ENCODE measurements at places on chromosomes 7 and 10.

GRCh38 chr10:76242956-76243355 lies 811.5 kb downstream of the LRMDA start:
- no peak for DNase-seq

DNA sequence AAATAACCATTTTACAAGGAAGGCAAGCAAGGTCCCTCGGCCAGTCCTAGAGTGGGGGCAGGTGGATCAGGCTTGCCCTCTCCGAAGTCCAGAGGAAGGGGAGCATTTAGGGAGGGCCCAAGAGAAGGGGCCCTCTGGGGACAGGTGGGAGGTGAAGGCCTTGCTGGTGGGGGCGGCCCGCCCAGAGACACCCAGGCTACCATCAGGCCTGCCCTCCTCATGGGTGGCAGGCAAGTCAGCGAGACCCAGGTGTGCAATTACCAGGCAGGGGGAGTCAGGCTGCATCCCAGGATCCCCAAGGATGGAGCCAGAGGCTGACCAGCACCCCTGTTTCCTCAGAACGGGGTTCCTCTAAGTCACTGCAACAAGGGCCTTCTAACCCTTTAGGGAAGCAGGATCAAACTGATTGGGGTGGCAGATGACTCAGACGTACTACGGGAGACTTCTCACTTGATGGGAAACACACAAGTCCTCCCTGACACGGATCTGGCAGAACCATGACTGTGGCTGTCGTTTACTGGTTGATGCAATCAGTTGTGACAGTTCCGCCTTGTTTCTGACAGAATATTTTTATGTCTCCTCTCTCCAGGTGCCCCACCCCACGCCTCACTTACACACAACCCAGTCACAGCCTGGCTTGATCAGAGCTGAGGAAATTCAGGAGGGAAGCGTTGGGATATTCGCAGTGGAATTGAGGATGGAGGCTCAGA lies 8.2 kb downstream of the LOXL4 start:
- no peak for DNase-seq

DNA sequence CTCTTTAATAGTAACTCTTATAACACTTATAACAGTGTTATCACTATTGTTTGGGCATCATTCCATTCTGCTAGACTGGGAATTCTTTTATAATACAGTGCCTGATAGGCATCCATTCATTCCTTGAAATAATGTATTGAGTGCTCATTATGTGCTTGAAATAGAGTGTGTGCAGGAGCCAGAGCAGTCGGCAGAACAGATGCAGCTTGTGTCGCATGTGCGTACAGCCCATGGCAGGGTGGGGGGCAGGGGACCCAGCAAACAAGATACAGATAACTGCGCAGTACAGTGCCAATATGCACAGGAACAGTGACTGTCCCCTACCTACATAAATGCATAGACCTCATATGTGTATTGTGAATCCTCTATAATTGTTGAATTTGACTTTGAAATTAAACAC lies 99.3 kb downstream of the KAT6B start:
- DNase-seq: no peak

DNA sequence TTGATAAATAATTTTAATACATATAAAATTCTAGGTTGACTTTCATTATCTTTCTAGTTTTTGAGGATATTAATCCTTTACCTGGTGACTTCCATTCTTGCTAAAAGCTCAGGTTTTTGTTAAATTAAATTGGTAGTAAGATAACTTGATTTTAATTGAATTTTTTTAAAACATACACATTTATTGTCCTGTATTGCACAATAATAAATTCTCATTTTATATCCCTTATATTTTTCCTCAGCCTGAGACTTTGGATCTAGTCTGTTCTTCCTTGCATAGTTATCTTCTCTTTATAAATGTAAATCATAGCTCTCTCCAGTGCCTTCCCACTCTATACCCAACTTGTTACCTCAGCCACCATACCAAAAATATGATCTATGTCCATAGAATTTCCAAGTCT lies 212.9 kb upstream of the CNTNAP2 start:
- DNase-seq: no peak

- no peak for DNase-seq
Observed at GRCh38 chr10:856416-857157, 74.9 kb downstream of the LARP4B start.

DNA sequence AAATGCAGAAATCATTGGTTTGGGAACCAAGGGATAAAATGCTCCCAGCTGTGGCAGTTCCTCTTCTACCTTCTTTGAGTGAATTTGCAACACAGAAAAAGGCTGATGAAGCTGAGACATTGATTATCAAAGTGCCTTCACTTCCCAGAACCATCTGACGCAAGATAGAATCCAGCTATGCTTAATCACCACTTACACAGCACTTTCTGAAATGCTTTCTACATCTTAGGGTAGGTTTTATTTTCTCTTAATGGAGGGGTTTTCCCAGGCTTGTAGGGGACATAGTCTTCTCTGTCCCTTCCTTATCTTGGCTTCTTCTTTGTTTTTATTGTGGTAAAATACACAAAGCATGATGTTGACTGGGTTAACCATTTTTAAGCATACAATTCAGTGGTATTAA lies 332.6 kb upstream of the ZNF32 start:
- DNase-seq: no peak

- DNase-seq: no peak
Observed at GRCh38 chr10:122050311-122050710, 61.3 kb downstream of the TACC2 start.

GRCh38 chr10:49761789-49762565 lies at the start of gene OGDHL:
Gene OGDHL (minus strand): TSS chr10:49762323. CDS start chr10:49758592, 3,731 bp downstream.
- no peak for DNase-seq

DNA sequence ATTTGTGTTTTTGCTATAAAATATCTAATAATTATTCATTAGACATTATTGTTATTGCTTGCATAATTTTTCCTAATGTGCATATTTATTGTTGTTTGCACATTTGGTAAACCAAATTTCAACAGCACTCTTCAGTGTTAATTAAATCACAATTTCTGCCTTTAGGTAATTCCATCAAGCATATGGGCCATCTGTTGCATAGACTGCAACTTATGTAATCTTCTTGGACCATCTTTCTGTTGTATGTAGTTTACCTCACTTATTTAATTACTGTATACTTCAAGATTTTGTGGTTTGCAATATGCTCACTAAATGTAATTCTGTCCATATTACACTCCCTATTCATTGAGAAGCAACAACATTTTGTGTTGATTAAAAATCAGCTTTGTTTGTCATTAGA lies 1360.1 kb downstream of the REEP3 start:
- no peak for DNase-seq

DNA sequence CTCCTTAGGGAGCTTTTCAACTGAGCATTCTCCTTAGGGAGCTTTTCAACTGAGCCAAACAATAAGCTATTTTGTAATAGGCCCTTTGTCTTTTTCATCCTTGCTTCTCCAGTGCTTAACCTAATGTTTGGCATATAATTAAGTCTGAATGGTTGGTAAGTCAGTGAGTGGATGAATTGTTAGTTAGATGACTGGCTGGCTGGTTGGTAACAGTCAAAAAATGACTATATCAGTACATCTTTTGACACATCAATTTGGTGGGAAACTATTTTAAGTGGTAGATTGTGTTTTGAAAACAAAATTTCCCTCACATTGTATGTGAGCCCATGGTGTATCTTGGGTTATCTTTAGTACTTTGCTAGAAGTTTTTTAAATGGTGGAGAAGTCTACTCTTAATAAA lies 16.4 kb downstream of the ING3 start:
- no peak for DNase-seq

GRCh38 chr10:17226891-17227303 lies 1.1 kb upstream of the VIM start:
- DNase-seq: no peak

DNA sequence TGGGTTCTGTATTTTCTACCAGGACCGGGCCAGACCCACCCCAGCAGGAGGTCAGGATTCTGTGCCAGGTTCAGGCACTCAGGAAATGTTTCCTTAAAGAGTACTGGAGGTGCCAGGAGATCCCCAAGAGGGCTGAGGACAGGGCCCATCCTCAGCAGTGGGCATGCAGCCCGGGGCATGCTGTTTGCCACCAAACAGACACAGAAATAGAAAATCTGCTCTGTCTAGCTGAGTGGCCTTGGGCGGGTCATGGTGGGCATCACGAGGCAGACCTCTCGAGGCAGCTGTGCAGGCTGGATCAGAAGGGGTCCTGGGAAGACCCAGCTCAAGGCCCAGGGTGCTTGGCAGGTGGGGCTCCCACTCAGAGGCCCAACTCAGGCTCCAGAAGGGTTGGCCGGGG lies 105.0 kb downstream of the FAM53B start:
- DNase-seq: no peak

DNA sequence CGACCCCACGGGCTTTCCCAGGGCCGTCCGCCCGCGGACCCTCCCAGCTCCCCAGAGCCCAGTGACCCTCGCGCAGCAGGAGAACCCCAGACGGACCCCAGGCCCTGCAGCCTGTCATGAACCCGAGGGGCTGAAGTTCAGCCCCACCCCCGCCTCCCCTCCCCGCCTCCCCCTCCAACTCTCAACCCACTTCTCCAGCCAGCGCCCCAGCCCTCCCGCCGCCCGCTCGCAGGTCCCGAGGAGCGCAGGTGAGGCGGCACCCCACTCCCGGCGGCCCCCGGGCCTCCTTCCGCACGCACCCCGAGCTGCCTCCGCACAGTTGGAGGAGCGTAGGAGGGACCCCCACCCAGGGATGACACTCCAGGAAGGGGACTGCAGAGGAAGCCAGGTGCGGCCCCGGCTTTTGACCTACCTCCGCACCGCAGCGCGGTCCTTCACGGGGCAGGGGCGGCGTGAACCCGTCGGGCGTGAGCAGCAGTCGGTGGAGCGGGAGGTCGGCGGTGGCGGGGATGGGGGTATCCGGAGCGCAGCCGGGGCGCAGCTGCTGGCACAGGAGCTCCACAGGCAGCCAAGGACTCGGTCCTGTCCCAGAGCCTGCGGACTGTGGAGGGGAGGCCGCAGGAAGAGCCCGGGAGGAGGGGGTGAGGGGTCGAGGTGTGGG lies at the start of gene TMEM176A:
TSS of gene TMEM176A (plus strand) at position 189 of the 661 bp plus-strand sequence. CDS start 782 bp downstream, outside the sequence.
- DNase-seq: no peak

DNA sequence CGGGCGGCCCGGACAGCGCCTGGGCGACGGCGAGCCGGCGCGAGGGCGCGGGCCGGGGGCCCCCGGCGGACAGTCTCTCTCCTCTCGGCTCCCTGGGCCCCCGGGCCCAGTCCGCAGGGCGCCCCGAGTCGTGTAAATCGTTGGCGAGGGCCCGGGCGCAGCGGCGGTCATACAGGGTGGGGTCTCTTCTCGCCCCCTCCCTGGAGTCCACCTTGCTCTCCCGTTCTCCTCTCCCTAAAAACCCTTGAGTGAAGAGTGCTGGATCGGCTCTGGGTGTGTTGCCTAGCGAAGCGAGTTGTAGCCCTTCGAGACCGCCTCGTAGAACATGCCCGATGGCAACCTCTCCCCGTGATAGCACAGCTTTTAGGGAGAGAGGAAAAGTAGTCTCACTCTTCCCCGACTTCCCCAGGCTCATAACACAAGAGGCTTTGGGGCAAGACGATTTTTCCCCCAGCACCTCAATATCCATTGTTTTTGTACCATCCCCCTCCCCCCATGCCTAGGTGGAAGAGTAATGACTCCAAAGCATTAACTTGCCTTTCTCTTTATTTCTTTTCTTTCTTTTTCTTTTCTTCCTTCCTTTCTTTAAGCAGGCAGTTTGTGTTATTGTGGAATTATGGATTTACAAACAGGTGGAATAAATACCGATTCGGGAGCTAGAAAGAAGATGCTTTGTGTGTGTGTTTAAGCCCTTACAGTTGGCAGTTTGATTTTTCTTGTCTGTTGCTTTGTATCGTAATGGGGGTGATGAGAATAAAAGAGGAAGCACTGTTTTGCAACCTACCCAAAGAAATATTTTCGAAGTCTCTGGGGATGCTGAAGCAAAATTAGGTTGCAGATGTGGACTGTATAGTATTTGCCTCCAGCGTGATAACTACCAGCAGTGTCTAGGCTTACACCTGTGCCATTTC lies 822 bp downstream of the SHOC2 start:
- no peak for DNase-seq

DNA sequence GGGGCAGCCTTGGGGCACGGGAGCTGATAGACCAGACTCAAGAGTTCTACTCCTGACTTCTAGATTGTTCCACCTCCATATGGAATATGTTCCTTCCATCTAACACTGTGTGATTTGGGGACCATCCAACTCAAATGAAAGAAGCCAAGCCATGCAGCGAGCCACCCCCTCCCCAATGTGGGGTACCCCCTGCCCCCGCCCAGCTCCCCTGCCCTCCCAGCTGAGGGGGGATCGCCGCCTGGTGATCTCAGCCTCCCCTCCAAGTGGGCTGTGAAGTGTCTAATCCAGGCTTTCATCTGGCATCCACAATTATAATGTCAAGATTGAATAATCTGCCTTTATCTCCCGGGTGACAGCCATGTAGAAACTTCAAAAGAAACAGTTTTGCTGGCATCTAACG lies 246.1 kb downstream of the RPS24 start:
- DNase-seq: no peak

- no peak for DNase-seq
Observed at GRCh38 chr10:122532601-122533296, 27.8 kb upstream of the DMBT1 start.

GRCh38 chr10:85612378-85612775 lies 754.2 kb downstream of the GRID1 start:
- no peak for DNase-seq

GRCh38 chr10:118943253-118943652 lies 86.3 kb upstream of the NANOS1 start:
- DNase-seq: no peak

- no peak for DNase-seq
Observed at GRCh38 chr10:45557275-45557905, 115.2 kb downstream of the ZFAND4 start.

DNA sequence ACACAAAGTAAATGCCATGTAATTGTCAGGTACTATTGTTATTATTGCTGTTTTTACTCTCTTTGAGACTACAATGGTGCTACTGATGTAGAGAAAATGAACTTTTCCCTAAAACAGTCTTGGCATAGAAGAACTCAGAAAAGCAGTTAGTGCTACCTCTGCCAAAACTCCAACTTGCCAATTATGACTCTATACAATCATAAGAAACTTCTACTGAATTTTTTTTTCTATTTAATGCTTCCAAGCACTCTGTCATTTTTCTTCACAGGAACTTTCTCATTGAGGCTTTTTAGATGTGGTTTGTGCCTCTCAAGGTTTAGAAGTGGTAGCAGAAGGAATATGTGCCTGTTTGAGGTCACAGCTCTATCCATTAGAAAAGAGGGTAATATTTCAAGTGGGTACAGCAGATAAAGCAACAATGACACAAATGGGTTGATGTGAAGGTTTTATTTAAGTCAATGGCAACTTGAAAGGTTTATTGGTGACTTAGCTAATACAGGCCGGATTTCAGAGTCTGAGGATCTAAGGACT lies 64.0 kb upstream of the FERD3L start:
- no peak for DNase-seq

DNA sequence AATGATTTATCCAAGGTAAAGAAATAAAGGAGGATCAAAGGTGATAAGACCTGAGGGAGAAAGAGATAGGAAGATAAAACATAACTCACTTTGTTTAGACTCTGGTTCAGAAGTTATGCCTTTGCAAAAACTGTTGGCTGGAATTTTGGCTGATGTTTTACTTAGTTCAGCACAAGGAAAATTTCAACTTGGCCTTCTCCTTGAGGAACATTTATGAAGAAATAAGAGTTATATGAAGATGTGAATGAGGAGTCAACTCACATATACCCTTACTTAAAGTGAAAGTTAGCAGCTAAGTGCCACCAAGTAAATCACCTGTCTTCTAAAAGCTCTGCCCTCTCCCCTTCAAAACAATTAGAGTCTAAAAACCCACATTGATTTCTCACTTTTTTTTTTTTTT lies 39.7 kb upstream of the COL1A2 start:
- no peak for DNase-seq

- DNase-seq: no peak
Observed at GRCh38 chr10:100522107-100522801, 2.6 kb upstream of the SEC31B start.
